ENCODE measurements at places on chromosomes 5 and 9.

DNA sequence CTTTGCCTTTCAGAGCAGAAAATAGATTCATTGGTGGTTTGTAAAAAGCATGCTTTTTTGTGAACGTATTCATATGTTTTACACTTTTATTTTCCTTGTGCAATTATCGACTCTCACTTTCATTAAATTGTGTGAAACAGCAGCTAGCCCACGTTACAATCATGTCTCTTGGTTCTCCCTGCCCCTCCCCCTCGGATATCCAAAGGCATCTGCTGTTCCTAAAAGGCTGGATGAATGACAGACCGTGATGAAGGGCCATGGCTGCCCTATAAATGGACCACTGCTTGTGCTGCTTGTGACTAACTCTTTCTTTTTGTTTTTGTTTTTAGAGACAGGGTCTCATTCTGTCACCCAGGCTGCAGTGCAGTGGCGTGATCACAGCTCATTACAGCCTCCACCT is 17.0 kb upstream of the SEMA4D start:
- DNase-seq, result no peak

DNA sequence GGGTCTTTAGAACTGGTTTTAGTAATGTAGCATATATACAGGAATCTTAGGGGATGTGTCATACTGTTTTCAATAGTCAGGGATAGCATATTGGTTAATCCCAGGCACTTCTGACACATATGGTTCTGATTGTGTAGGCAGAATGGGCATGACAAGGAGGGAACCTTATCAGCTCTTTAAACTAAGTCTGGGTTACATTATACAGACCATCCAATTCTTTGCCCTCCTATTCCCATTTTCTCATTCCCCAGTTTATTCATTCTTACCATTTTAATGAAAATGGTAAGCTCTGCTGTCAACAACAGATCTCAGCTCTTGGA is 85.1 kb downstream of the NDUFAF2 start:
- DNase-seq, result no peak

DNA sequence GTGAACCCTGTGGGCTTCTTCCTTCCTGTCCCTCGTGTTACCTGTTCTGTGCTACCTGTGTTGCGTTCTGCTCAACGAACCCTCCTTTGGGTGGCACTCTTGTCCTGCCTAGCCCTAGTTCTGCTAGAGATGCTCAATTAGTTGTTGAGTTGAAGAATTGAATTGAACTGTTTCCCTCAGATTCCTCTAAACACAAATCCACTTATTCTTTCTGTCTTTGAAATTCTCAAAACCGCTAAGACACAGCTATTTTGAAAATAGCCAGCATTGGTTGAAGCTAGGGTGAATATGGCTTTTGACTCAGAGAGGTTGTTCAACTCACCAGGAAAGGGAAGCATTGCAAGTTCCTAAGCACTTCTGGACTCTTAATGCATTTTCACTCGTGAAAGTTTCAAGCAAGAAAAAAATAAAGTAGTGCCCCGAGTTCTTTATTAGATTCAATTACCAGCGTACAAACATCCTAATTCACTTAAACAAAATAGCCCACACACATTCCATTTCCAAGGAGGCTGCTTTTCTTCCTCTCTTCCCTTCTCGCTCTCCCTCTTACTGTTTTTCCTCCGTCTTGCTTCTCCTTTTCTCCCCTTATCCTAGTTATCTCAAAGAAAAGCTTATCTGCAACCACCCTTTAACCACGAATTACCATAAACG is 642 bp upstream of the ITGA1 start:
- DNase-seq, result no peak

- no peak for DNase-seq
These were observed 58.3 kb downstream of the IZUMO3 start for GRCh38 chr9:24487250-24487861.

DNA sequence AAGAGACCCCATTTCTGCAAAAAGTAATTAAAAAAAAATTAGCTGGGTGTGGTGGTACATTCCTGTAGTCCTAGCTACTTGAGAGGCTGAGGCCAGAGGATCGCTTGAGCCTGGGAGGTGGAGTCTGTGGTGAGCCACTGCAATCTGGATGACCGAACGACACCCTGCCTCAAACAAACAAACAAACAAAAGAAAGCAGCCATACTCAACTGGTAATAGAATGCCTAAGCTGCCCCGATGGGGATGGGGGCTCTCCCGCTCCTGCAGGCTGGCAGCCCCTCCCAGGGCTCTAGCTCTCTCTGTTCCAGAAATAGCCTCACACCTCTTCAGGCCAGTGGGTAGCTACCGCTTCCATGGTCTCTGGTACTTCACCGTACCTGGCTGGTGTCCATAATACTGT is 241.8 kb downstream of the FANCC start:
- DNase-seq, result no peak
